ENCODE measurements at places on chromosomes 2 and 18.

- DNase-seq, result no peak
Measured at GRCh38 chr18:6722690-6723089, 6.8 kb upstream of the ARHGAP28 start.

- no peak for DNase-seq
Measured at GRCh38 chr2:108536133-108536780, 2.0 kb downstream of the LIMS1 start.

DNA sequence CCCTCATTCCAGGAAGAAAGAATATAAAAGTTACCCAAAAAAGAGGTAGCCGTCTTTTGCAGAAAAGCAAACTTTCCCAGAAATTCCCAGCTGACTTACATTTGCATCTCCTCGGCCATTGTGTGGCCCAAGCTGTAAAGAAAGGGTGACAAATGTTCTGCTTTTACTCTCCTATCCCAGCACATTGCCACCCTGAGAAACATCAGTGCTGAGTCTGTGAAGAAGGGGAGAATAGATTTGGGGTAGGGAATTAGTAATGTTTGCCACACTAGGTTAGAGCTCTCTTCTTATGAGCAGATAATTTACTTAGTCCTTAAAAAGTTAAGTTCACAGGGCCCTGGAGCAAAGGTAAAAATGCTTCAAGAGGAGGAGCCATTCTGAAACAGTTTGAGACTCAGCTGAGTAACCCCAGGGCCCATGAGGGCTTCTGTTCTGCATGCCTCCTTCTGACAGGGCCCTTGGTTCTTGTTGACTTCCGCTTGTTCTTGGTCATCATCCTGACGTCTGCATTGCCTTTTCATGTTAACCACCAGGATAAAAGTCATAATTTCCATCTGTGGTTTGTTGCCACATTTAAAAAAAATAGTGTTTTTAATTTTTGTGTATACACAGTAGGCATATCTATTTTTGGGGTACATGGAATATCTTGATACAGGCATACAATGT is 550.7 kb downstream of the RNF144A start:
- DNase-seq, result no peak

GRCh38 chr2:2579814-2580213 is 248.7 kb upstream of the MYT1L start:
- DNase-seq, result no peak

- DNase-seq, result no peak
Measured at GRCh38 chr2:62998949-62999348, 51.7 kb upstream of the OTX1 start.

DNA sequence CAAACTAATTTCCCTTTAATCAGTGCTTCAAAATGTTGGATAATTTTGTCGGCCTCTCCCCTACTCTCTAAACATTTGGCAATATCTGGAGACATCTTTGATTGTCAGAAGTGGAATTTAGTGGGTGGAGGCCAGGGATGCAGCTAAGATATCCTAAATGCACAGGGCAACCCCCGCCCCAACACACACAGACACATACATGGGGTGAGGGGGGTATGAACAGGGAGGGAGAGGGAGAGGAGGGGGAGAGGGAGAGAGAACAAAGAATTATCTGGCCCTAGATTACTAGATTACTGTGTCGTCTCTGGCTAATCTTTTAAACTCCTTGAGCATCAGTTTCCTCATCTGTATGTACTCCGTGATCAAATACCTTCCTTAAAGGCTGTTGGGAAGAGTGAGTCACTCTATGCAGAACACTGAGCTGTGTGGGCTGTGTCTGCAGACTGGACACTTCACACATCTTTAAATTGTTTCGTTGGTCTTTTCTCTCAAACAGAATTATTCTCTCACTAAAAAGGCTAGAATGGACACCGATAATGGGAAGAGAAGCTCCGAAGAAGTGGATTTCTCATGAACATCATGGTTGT is 2.9 kb downstream of the RNF149 start:
- no peak for DNase-seq

GRCh38 chr2:164754157-164755093 is 87.2 kb downstream of the COBLL1 start:
- DNase-seq, result no peak

DNA sequence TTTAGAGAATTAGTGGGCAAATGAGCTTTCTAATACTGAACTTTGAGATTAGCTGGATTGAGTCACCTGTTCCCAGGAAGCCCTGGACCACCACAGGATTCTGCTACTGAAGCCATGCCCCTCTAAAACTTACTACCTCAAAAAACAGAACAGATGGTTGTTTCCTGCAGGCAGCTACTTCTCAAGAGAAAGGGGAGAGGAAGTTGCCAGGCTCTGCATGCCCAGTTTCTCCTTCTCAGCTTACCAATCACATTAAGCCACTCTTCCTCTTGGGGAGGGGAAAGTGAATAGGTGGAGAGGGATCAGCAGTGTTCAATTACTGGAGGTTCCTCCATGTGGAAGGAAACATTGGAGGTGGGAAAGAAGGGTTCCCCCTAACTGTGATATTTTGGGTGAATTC is 24.9 kb upstream of the C1GALT1C1L start:
- no peak for DNase-seq

GRCh38 chr2:36710858-36711515 is 14.5 kb downstream of the VIT start:
- DNase-seq, result no peak

GRCh38 chr2:207673431-207673830 is 38.0 kb upstream of the CCNYL1 start:
- no peak for DNase-seq

- no peak for DNase-seq
Measured at GRCh38 chr2:240205772-240206171, 65.3 kb upstream of the OTOS start.

- DNase-seq, result no peak
Measured at GRCh38 chr2:236250909-236251579, 13.2 kb downstream of the ASB18 start.

- no peak for DNase-seq
Measured at GRCh38 chr2:189933911-189934399, 128.6 kb downstream of the MSTN start.

DNA sequence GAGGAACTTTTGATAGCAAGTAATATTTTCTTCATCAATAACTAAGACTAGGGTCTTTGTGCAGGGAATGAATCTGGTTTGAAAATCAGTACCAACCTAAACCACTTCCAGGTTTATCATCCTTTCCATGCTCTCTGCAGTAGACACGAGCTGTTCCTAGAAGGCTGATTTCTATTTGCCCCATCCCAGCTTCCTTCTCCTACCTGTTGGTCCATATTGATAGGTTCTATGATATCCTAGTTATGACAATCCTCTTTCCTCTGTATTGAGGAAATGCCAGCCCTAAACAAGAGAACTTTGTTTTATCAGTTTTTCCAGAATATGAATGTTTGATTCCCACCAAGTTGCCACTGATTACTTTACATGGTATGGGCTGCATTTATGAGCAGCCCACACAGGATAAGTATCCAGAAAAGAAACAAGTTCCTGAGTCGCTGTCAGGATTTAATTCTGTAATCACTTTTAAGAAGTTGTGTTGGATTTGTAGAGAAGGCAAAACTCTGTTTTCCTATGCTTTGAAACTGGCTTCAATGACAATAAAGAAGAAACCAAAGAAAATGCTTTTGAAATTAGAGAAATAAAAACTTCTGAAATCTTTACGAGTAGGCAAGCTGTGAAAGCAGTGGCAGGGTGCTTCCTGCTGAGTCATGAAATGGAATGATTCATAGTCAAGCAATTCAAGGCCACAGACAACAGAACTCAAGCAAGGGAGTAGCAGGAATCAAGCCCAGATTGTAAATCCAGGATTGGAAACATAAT is 37.3 kb upstream of the TANK start:
- DNase-seq, result no peak

GRCh38 chr2:172863341-172863740 is 127.7 kb downstream of the RAPGEF4 start:
- no peak for DNase-seq

GRCh38 chr2:153963256-153963655 is 91.5 kb downstream of the GALNT13 start:
- no peak for DNase-seq

DNA sequence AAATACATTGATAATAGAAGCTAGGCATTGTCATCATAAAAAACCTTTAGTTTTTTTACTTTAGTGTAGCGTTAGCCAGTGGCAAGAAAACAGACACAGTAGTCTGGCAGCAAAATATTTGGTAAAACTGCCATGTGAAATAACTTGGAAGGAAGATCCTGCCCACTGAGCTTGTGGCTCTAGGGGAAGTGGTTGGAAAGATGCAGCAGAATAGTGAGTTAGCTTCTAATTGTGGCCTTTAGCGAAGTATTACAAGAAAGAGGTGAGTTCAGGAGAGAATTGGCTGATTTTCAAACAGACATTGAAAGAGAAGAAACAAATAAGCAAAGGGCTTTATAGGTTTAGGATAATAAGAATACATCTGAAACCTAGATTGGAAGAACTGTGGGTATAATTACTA is 1887.8 kb upstream of the CELF4 start:
- no peak for DNase-seq

DNA sequence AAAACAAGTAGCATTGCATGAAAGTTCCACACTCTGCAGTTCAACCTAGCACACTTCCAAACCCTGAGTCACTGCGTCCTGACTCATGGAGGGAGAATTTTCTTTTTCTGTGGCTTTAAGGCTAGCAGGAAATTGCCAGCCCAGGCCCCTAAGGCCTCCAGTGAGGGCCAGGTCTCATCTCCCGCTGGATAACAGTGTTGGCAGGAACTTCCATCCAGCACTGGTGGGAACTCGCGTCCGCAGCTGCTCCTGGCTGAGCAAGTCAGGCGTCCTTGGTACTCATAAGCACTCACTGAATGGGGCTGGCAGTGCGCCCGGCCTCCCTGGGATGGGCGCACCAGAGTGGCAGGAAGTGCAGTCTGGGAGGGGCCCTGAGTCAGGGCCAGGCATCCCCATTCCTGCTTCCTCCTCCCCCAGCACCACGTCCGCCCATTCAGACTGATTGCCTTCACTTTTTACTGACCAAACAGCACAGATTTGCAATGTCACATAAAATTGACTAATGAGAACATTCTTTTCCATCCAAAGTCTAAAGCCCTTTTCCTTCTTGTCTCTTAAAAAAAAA is 14.3 kb downstream of the MALL start:
- DNase-seq, result no peak

DNA sequence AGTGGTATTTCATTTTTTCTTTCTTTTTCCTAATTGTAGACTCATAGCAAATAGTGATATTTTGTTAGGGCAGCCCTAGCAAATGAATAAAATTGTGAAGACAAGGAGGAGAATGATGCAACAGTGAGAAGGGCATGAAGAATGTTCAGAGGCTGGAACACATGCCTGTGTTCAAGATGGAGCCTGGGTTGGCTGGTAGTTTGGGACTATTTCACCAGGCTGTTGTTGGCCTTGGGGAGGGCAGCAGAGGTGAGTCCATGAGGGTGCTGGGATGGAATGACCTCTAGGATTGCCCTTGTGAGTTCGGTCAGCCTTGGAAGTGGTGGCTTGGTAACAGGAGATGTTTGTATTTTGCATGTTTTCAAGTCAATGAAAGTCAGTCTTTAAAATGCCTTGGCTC is 10.1 kb upstream of the CDC42EP3 start:
- DNase-seq, result no peak

- DNase-seq, result no peak
Measured at GRCh38 chr2:191521608-191522208, 156.2 kb upstream of the NABP1 start.

GRCh38 chr2:173193925-173194324 is 118.3 kb downstream of the MAP3K20 start:
- DNase-seq, result no peak

DNA sequence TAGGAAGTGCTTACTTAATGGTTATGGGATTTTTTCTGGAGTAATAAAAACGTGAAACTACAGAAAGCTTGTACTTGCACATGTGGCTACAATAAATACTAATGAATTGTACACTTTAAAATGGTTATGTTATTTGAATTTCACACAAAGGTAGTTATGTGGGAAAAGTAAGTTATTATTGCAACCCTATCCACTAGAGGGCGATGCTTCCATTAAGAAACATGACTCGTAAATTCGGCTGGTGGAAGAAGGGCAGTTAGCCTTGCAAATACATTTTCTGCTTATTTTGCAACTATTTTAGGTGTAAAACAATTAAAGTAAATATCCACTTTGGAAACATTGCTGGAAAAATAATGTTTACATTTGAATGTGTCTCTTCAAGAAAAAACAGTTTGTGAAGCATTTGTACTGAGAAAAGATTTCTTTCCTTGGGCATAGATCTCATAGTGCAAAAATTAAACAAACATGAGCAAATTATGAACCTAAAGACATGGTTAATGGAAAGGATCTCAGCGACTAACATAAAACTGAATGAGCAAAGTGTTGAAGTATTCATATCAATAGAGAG is 68.1 kb upstream of the CSRNP3 start:
- DNase-seq, result no peak

GRCh38 chr18:8562919-8563318 is 46.3 kb upstream of the RAB12 start:
- no peak for DNase-seq

DNA sequence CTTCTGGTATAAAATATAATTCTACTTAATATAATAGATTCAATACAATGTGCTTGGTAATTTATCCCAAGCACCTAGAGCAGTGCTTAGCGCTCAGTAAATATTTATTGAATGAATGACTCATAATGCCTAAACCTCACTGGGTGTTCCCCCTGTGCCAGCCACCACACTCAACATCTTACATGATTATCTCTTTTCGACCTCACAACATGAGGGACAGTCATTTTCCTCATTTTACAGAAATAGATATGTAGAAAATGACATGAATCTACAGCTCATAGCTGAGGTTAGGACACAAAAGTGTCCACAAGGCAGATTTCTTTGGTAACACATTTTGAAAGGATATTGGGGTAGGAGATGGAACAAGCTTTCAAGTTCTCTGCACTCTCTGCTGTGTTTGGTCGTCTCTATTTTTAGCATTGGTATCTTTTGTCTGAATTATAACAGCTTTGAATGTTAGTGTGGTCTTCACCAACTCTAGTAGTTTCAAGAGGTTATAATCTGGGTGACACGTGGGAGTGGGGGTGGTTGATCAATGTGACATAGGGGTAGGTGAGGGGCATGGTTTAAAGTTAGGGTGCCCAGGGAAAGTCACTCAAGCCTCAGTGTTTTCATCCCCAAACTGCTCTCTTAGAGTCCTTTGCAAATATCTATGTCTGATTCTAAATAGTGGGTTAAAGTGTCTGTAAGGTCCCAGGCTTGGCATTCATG is 9.8 kb downstream of the MYOM1 start:
- DNase-seq, result no peak

DNA sequence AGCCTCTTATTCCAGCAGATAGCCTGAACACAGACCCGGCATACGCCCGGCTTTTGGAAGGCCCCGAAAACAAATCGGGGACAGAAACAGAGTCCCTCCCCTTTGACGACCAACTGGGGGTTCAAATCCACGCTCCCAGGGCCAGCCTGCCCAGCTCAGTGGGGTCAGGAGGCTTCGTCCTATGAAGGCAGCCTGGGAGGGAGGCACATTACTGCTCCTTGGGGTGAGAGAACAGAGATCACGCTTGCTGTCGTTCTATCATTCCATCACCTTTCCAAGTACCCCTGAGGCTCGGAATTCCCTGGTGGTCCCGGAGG is 208.8 kb upstream of the SALL3 start:
- DNase-seq, result no peak

GRCh38 chr2:20223407-20224163 is 1.3 kb downstream of the SDC1 start:
- no peak for DNase-seq

All from T follicular helper cell (primary cell).